Iris pigment epithelial cell (primary cell): ENCODE measurements at places on chromosomes 16 and 17.

DNA sequence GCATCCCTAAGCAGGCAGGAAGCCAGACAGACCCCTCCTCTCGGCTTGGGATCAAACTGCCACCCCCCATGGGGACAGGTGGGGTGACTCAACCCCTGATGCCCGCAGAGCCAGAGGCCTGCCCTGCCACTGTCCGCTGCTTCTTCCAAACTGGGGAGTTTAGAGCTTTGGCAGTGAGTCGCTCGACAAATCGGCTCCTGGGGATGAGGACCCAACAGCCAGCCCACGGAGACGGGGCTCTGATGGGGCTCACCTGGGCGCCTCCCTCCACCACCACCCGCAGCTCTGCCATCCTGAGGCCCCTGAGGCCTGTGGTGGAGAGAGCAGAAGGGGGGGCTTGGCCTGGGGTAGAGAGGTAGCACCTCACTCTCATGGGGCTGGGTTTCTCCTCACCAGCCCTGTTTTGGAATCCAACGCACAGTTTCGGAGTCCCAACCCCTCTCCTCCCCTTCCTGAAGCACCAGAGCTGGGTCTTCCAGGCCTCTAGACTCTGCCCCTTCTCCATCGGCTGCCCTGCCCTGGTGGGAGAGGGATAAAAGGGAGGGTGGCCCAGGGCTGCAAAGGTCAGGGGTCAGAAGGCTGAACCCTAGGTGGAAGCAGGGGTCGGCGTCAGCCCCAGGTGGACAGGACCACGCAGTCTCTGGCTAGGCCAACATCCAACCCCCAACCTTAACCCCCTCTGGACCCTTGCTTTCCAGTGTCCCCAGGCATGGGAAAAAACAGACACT is 5.8 kb downstream of the PRSS22 start:
- no peak for DNase-seq

GRCh38 chr17:79562931-79563210 is 48.0 kb downstream of the RBFOX3 start:
- no peak for DNase-seq

DNA sequence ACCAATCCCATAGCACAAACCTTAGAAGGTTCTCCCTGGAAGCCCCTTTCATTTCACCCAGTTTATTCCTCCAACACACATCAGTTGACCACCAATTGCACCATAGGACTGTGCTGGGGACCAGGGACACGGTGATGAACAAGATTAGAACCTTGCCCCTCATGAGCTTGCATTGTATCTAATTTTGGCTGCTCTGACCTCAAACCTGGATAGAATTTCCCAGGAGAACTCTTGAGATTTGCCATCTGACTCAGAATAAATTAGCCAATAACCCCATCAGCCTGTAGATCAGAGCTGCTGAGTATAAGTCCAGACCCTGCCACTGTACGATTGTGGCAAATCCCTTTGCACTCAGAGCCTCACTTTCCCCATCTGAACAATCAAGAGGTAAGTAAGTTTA is 52.1 kb downstream of the CDH11 start:
- DNase-seq, result peak; percentile 62

DNA sequence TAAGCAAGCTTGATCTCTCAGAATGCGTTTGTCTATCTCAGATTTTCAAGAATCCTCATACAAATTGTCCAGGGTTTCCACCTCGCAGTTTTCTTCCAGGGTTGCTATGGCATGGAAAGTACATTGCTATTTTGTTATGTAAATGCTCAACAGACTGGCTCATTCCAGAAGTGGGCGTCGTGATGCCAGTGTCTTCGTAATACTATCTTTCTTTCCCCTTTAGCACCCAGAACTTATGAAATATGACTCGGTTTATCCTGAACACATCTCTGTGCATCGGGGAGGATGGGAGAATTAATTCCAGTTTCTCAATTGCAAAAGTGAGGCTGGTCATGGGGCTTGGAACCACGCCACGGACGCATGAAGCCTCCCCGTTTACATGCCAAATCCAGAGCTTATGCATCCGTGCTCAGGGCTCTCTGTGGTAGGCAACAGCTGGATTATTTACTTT is 405.0 kb downstream of the WWOX start:
- no peak for DNase-seq

DNA sequence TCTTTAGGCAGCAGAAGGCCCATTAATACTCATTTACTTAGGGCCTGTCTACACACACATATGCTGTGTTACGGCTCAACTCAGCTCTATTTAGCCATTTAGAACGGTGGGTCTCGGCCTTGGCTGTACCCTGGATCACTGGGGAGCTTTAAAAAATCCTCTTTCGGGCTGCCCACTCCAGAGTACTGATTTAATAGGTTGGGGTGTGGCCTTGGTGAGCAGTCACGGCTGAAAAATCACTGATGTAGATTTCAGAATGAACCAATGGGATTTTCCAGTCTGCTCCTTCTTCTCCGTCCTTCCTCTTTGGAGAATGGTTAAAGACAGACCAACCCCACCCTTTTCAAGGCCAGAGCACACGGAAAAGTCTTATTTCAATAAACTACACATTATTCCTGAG is 223.5 kb downstream of the CCDC182 start:
- DNase-seq, result no peak
